ENCODE measurements at places on chromosomes 1 and 21. TPM values are rescaled to one million over a fixed set of nuclear protein-coding genes. Genes with fewer than 3 reads are reported as not detected.
A peak's percentile ranks its signal among the peaks of the same experiment; 100 is the strongest.

Gene ADARB1
- total RNA-seq = 5.6 TPM

Gene SPAG17
- 2.4 TPM for total RNA-seq

Gene RGS4
- total RNA-seq = 2.1 TPM

Gene PROK1
- not detected for total RNA-seq

Gene MATN1
- not detected for total RNA-seq

Gene SPATA17
- total RNA-seq = 0.42 TPM

Gene TNFSF18
- total RNA-seq = not detected

Gene ADORA3
- total RNA-seq = 0.32 TPM

GRCh38 chr1:179925922-179926849 is 28.4 kb upstream of the CEP350 start:
- DNase-seq = no peak

- no peak for DNase-seq
These were observed 26.4 kb upstream of the CLIC6 start for GRCh38 chr21:34642211-34643075.

DNA sequence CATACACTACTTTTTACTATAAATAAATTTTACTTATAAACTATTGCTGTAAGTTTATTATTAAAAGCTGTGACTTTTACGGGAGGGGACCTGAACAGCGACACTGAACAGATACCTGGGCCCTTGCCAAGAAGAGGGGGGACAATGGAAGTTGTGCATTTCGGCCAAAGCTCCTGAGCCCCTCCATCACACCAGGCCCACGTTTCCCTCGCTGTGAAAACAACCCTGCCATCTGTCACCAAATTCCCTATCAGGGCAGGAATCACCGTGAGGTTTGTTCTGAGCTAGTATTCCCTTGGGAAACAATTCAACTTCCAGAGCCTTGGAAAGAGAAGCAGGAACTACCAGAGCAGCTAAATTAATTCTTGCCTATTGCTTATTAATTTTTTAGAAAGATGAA is 37.0 kb downstream of the VTCN1 start:
- DNase-seq = no peak

GRCh38 chr1:178940068-178940765 is 69.3 kb upstream of the ANGPTL1 start:
- DNase-seq = no peak

DNA sequence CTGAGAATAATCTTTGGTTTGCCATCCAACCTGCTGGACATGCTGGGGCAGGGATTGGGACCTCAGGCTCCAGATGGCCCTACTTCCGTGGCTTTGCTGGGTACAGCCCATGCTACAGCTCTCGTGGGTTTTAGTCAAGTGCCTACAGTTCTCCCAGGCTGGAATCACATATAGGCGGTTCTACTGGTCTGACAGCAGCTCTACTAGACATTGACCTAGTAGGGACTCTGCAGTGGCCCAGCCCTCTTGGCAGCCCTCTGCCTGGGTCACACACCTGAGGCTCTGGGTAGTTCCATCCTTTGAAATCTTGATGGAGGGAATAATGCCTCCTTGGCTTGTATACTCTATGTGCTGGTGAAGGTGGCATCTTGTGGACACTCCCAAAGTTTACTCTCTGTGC is 72.2 kb downstream of the PGM1 start:
- no peak for DNase-seq

DNA sequence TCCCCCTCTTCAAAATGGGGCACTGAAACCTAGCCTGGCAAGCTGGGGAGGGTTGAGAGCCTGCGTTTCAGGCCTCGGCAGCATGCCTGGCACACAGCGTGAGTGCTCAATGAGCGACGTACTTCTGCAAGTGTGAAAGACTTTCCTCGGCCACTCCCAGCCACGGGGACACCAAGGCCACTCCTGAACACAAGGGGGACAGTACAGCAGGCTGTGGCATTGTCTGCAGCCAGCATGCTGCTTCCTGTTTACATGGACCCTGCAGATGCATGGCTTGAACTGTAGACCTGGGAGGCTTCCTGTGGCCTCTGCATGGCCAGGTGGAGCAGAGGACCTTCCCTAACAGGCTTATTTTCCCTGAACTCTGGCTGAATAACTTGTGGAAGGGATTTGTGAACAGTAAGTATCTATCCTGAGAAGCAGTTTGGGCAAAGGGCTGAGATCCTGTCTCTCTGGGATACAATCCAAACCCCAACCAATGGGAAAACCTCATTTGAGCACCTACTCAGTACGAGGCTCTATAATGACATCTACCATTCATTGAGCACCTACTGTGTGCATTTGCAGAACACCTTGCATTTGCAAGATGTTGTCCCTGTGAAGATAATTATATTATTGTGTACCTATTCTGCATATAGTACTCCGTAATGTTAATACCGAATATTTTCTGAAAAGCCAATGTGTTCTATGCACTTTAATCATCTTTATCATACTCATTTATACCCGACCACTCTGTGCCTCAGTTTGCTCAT is 9.9 kb upstream of the HSPG2 start:
- no peak for DNase-seq

DNA sequence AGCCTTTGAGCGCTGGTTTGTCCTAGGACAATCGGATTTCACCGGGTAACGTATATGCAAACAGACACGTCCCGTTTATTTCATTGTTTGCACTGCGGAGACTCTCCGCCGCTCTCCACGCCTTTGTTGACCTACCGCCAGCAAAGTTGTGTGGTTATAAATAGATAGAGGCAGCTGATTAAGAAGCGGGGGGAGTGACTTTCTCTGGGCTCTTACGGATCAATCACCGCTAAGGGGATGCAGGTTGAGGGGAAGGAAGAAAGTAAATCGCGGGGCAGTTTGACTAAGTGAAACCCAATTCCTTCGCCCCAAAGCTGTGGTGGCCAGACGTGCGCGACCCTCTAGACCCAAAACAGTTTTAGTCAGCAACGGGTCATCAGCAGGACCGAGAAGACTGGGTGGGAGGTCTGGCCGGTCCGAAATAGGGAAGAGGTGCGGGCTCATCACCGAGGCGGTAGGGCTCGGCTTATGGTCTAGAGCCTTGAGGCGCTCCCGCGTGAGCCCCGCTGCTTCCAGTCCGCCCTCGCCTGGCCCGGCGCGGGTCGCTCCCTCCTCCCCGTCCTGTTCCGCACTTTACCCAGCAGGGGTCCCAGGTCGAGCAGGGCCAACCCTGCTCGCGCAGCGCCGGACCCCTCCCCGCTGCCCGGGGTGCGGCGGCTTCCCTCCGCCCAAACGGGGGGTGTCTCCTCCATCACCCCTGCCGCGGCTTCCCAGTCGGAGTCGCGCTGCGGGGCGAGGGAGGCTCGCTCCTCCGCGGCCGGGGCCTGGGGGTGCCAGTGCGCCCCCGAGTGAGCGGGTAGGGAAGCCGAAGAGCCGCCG is 120.8 kb upstream of the RRP15 start:
- peak; percentile 75 for DNase-seq

DNA sequence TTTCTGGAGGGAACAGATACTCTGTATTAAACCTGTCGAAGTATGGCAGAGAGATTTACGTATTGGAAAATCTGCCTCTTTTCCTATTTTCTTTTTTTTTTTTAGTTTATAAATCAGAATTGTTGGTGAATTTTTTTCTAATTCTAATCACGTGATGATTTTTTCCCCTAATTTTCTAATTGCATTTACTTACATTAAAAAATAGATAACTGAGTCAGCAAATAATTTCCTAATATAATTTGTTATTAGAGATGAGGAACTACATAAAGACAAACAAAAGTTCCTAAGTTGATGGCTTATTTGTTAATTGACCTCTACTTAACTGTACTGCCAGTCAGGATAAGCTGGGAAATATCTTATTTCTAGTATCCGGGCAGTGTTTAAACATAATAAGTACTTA is 34.6 kb downstream of the SNX7 start:
- no peak for DNase-seq

DNA sequence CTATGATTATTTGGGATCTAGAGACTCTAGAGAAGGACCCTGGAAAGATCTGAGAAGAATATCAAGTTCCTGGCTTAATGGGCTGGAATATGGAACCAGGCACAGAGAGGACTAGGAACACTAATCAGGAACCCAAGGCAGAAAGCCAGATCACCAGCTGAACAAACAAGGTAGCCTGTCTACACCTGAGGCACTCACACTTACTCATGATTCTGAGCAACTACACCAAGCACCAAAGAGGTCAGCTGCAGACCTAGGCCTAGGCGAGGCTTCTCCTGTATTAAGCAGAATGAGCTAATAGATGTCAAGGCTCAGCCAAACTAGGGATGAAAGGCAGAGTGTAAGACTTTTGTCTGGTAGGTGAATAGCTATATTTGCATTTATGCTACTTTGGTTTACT is 368.1 kb downstream of the LTN1 start:
- no peak for DNase-seq

- DNase-seq = no peak
These were observed 101.7 kb downstream of the UBIAD1 start for GRCh38 chr1:11374748-11375110.

DNA sequence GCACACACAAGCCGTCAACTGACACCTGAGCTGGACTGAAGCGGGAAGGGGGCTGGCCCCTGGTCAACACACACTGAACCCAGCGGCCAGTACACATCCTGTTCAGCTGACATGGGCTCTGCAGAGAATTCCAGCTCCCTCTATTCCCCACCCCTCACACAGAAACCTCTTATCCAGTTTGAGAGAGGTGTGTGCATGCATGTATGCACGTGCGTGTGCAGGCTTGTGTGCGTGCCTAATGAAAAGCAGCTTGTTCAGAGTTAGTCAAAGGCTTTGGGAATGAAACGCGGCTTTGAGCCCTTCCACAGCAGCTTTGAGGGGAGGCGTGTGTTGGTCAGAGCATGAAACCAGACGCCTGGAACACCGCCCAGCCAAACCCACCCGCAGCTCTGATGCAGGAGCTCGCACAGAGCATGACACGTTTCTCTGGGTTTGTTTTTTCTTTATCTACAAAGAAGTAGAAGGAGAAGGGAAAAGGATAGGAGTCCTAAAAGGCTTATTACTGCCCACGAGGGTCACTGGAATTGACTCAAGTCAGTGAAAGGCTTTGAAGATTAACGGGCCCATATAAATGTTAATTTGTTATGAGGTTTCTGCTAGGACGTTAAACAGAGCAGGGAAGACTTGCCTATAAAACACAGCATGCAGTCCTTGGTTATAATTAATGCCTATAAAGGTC is 184.2 kb downstream of the ETS2 start:
- no peak for DNase-seq

Measured in pancreas (tissue), 10 donors.